ENCODE measurements at places on chromosomes 13 and 19. TPM values are rescaled to one million over a fixed set of nuclear protein-coding genes. Genes with fewer than 3 reads are reported as not detected.

GRCh38 chr13:113608967-113609533 lies 24.5 kb downstream of the TFDP1 start:
- DNase-seq = no peak

DNA sequence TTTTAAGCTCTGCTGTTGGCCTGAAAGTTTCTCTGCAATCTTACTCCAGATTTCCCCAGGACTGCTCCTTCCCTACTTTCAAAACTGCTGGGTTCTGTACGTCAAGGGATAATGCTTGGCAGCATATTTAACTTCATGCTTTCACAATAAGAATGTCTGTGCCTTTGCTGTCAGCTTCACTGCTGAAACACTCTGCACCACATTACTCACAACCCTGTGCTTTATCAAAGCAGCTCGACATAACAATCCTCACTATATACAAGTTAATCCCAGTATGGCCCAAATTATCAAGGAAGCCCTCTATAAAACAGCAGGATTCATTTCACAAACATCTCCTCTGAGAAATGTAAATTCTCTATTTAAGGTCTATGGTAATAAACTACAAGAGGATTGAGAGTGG lies 17.5 kb downstream of the LATS2 start:
- no peak for DNase-seq

- DNase-seq = no peak
These were observed 141.6 kb downstream of the KATNAL1 start for GRCh38 chr13:30165796-30166195.

OXGR1 gene
- 0.24 TPM for total RNA-seq

DNA sequence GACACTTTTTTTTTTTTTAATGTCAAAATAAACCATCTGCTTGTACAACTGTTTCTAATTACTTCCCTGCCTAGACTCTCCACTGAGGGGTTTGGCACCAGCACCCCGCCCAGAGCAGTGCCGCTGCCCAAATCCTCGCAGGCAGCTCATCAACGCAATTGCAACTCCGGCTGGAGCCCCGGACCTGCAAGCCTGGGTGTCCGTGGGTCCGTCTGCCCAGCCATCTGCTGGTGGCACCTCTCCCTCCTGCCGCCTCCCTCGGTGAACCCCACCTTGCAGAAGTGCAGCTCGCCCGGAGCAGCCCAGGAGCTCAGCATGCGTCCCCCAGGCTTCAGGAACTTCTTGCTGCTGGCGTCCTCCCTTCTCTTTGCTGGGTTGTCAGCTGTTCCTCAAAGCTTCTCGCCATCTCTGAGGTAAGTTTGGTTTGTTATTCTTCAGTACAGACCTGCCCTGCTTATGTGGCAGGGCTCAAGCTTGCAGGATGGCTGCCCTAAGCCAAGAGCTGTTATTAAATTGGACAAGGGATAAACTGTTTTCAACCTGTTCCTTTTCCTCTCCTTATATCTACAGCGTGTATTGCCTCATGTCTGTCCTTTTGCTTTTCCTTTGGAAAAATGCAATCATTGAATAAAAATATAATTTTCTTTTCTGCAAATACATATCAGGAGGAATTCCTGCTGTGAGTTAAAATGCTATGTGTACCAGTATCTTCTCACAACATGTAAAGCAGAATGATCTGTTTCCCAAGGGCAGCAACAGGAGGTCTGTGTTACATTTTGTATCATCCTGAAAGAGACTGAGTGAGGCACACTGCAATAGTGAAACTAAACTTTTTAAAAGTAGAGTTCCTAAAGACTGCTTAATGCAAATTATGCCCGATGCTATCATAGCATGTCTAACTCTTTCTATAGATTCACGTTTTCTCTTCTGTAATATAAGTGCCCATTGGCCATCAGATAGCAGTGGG lies at the start of gene ITGBL1:
Gene ITGBL1 (plus strand): TSS at position 157 of the 967 bp plus-strand sequence. CDS start 159 bp downstream, at position 316.
- DNase-seq = peak; percentile 14

ZNF66 gene
- not detected for total RNA-seq

All from H7 (cell line).